Fibroblast of skin of abdomen (primary cell): ENCODE measurements at places on chromosomes 7 and 10.
A peak's percentile ranks its signal among the peaks of the same experiment; 100 is the strongest.

GRCh38 chr10:132654121-132654571 is 116.6 kb downstream of the INPP5A start:
- DNase-seq: no peak

GRCh38 chr10:109838592-109839244 is 84.6 kb downstream of the XPNPEP1 start:
- DNase-seq: no peak

DNA sequence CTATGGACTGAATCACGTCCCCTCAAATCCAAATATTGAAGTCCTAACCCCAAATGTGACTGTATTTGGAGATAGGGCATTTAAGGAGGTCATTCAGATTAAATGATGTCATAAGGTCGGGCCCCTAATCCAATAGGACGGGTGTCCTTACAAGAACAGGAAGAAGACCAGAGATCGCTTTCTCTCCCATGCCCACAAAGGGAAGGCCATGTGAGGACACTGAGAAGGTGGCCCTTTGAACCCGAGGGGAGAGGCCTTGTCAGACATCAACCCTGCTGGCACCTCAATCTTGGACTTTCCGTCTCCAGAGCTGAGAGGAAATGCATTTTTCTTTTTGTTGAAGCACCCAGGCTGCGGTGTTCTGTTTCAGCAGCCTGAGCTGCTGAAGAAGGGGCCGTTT is 72.3 kb upstream of the KLF6 start:
- DNase-seq: no peak

- DNase-seq: no peak
These were observed 35.2 kb upstream of the TNS3 start for GRCh38 chr7:47617131-47617530.

GRCh38 chr10:21950566-21950965 is 53.0 kb downstream of the DNAJC1 start:
- no peak for DNase-seq

- DNase-seq: no peak
These were observed 19.9 kb downstream of the TMEM176B start for GRCh38 chr7:150780292-150780691.

DNA sequence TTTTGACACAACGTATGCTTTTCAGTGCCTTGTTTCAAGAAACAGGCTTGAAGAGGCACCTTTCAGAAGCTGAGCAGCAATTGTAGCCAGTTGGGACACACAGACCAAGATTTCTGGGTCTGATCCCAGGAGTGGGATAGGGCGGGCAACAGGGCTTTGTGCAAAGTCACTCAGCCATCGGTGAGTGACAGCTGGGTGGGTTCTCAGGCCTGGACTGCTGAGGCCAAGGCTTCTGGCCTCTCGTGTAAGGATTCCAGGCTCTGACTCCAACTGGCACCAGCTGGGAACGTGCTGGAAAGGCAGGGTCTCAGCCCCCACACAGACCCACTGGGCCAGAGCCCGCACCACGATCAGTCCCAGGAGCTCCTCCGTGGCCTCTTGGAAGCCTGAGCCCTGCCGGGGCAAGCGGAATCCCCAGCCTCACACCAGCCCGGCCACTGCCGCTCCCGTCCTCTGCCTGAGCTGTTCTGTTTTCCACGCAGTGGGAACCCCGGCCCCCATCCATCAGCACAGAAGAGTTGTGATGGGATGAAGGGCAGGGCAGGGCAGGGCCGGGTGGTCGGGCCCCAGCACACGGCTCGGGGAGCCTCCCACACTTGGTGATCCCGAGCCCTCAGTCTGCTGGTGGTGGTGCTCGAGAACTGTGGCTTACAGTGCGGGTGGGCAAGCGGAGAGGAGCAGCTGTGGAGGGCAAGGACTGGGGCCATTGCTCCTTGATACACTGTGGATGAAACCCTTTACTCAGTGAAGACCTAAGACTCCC is 46.8 kb downstream of the VIPR2 start:
- no peak for DNase-seq

DNA sequence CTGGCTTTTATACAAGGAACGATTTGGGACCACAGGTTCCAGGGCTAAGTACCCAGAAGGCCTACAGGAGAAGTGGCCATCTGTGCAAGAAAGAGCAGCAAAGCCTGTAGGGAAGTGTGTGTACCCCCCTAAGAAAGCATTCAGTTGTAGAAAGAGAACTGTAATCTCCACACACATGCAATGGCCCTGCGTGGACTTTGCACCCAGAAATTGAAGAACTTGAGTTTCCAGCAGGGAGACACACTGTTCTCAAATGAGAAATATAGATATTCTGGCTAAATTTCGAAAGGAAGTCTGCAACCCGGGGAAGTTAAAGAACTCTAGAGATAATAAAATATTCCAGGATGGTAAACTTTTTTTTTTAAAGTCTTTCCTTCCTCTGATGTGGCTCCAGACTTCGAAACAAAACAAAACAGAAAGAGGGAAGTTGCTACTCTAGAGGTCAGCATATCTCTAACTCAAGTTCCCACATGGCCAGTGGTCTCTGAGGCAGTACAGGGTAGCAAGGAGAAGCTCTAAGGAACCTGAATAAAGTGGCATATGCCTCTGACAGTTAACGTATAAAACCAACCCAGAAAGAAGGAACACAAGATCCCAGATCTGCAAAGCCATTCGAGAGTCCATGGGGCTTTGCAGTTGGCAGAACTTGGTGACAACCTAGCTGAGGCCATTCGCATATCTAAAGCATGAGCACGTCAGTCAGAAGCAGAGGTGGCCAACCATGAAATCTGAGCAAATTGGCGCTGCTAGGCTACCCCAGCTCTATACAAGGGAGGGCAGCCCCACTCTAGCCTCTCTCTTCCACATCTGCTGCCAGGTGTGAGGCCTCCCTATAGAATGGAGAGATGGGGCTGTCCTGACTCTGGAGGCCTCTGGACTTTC is 56.6 kb downstream of the ELMO1 start:
- DNase-seq: no peak

DNA sequence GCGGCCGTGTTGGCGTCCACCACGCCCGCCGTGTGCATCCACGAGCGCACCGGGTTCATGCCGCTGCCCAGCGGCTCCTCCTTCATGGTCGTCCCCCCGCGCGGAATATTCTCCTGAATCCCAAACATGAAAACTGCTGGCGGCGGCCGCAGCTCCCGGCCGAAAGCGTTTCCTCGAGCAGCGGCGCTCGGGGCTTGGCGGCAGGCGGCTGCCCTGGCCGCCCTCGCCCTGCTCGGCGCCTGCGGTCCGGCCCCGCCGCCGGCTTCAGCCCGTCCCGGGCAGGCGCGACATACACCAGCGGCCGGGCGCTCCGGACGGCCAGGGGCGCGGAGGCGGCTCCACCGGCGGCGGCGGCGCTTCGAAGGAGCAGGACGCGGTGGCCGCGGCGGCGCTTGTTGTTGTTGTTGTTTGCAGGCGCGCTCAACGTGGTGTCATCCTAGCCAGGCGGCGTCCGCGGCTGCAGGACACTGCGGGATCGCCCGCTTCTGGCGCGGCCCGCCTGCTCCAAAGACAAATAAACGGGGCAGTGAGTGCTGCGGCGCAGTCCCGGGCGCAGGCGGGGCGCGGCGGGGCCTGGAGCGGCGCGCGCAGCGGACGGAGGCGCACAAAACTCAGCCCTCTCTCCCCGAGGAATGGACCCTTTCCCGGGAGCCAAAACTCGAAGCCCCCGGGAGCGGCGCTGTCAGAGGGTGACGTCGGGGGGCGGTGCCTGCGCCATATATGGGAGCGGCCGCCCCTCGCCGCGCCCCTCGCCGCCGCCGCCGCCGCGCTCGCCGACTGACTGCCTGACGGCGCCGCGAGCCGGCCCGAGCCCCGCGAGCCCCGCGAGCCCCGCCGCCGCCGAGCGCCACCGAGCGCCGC is at the start of gene EBF3:
Gene EBF3, minus strand, starts transcription at position 634 of the 861 bp plus-strand sequence. Its CDS starts 506 bp downstream, at position 128.
- DNase-seq: peak; percentile 79

DNA sequence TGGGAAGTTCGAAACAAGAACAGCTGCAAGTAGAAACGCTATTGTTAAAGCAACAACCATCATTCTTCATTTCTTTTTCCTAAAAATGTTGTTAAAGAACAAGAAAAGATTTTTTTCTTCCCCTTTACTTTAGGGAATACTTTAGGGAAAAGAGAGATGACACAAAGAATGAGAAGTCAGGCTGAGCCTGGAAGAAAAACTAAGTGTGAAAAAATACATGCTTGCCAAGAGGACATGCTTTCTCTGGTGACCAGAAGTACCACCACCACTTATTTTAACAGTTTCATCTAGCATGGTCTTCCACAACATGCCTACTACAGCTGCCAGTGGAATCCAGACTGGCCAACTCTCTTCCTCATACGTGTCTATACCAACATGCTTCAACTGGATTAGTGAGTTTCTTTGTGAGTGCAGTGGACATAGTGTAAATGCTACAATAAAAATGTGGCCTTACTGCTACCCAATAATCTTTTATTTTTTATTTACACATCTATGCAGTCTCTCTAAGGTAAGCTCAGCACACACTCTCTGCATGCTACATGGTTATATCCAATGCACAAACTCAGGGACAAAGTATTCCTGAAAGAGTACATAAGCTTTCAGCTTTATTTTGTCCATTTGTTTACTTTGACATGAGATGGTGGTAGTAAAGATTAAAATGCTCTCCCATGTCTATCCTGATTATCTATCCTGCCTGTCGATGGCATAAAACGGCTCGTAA is 196.2 kb downstream of the TAX1BP1 start:
- DNase-seq: peak; percentile 35
